ENCODE measurements at places on chromosomes 3 and 15.

- H3K27me3 ChIP-seq: peaks cover 3% of the 10 kb centered on the region
- H3K27ac ChIP-seq: peak overlapping the region; percentile 94
- DNase-seq: peak; percentile 78
- peaks cover 2% of the 10 kb centered on the region for H3K36me3 ChIP-seq
Observed at GRCh38 chr3:169772305-169772896, 795 bp upstream of the MYNN start.

DNA sequence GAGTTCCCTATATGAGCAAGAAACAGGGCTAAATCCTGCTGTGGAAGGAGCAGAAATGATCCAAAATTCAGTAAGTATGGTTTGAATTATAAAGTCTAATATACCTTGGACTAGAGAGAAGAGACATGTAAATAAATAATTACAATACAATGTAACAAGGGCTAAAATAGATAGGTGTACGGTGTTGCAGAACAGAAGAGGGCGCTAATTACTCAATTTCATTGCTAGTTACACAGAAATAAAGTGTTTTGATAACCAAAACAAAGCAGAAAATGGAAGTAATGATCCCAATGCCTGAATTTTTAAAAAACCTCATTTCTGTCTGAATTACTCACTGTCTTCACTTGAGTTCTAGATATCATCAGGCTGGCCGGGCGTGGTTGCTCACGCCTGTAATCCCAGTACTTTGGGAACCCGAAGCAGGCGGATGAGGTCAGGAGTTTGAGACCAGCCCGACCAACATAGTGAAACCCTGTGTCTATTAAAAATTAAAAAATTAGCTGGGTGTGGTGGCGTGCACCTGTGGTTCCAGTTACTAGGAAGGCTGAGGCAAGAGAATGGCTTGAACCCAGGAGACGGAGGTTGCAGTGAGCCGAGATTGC lies 8.3 kb upstream of the PLCH1 start:
- peaks cover 19% of the 10 kb centered on the region for H3K4me1 ChIP-seq
- DNase-seq: peak; percentile 39
- H3K36me3 ChIP-seq: no peaks in the 10 kb centered on the region
- H3K27me3 ChIP-seq: no peaks in the 10 kb centered on the region
- no peak overlapping the region for H3K4me3 ChIP-seq
- H3K27ac ChIP-seq: no peak overlapping the region

DNA sequence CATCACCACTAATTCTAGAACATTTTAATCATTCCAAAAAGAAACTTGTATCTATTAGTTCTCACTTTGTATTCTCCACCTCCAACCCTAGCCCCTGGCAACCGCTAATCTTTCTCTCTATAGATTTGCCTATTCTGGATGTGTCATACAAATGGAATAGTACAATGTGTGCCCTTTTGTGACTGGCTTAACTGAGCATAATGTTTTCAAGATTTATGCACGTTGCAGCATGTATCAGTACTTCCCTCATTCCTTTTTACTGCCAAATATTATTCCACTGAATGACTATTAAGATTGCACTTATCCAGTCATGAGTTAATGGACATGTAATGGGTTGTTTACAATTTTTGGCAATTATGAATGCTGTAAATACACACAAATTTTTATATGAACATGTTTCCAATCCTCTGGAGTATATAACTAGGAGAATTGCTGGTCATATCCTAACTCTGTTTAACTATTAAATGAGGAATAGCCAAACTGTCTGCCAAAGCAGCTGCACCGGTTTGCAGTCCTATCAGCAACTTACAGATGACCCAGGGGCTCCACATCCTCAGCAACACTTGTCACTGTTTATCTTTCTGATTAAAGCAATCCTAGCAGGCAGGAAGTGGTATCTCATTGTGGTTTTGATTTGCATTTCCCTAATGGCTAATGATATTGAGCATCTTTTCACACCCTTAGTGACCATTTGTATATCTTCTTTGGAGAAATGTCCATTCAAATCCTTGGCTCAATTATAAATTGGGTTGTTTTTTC lies 42.9 kb downstream of the DCUN1D1 start:
- no peaks in the 10 kb centered on the region for H3K36me3 ChIP-seq
- H3K4me1 ChIP-seq: no peaks in the 10 kb centered on the region
- DNase-seq: no peak
- H3K27me3 ChIP-seq: no peaks in the 10 kb centered on the region
- H3K4me3 ChIP-seq: no peak overlapping the region

DNA sequence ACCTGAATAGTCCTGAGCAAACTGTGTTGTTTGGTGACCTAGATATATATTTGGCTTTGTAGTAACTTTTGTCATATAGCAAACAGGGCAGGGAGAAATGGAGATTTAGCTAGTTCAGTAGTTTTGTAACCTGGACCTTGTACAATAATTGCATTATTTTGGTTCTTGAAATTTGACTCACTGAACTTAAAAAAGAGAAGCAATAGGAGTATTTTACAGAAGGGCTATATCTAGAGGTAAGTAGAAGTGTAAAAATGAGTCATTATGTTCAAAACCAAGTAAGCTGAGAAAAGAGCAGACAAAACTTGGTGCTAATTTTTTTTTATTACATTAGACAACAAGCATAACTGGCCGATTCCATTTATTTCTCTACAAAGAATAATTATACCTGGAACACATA lies 505.4 kb downstream of the ZIC1 start:
- no peak overlapping the region for H3K27ac ChIP-seq
- DNase-seq: no peak
- no peaks in the 10 kb centered on the region for H3K36me3 ChIP-seq
- no peaks in the 10 kb centered on the region for H3K4me1 ChIP-seq

DNA sequence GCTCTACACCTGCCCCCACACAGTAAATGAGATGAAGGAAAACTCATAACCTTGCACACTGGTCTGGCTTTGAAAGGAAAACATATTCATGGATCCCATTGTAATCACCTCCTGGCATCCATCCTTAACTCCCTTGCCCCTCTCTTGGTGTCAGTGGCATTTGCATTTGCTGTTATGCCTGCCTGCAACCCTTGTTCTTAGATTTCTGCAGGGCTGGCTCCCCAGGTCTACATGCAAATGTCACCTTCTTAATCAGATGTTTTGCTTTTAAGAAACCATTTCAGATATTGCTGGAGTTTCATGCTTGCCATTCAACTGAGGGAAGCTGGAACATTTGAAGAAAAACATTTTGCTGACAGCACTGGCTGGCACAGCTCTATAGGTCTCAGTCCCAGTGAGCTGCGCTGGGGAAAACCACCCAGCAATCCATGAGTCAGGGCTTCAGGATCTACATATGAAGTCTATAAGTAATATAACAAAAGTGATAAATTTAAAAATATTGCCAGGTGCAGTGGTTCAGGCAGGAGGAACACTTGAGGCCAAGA lies 19.1 kb downstream of the LRRC2 start:
- no peaks in the 10 kb centered on the region for H3K36me3 ChIP-seq
- no peak for DNase-seq
- H3K27ac ChIP-seq: no peak overlapping the region
- H3K27me3 ChIP-seq: no peaks in the 10 kb centered on the region
- H3K4me3 ChIP-seq: no peak overlapping the region

DNA sequence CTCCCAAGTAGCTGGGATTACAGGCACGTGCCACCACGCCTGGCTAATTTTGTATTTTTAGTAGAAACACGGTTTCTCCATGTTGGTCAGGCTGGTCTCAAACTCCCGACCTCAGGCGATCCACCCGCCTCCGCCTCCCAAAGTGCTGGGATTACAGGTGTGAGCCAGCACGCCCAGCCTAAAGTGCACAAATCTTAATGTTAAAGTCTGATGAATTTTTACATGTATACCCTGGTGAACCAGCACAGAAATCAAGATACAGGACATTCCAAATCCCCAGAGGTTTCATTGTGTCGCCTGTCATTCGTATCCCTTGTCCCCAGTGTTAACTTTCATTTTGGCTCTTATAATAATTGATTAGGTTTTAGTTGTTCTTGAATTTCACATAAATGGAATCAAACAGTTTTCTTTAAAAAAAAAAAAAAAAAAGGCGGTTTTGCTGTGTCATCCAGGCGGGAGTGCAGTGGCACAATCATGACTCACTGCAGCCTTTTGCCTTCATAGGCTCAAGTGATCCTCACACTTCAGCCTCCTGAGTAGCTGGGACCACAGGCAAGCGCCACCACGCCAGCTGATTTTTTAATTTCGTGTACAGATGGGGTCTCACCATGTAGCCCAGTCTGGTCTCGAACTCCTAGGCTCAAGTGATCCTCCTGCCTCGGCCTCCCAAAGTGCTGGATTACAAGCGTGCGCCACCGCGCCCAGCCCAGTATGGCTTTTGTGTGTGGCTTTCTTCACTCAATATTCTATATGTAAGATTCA lies 1.5 kb upstream of the TM4SF19 start:
- H3K4me1 ChIP-seq: peaks cover 23% of the 10 kb centered on the region
- H3K27me3 ChIP-seq: no peaks in the 10 kb centered on the region
- DNase-seq: peak; percentile 21
